ENCODE measurements at places on chromosomes 1 and 21. TPM values are rescaled to one million over a fixed set of nuclear protein-coding genes. Genes with fewer than 3 reads are reported as not detected.

The SFN gene
- total RNA-seq, result 630 TPM

The LZIC gene
- total RNA-seq, result 22.2 TPM

The FCRL6 gene
- not detected for total RNA-seq

The GSTM5 gene
- not detected for total RNA-seq

The CIART gene
- total RNA-seq, result 0.95 TPM

The MPL gene
- total RNA-seq, result not detected

The SLC9C2 gene
- total RNA-seq, result not detected

The ANKRD45 gene
- total RNA-seq, result not detected

The KLHDC7A gene
- 2.3 TPM for total RNA-seq

The BPNT1 gene
- total RNA-seq, result 18.1 TPM

The ESRRG gene
- not detected for total RNA-seq

The G0S2 gene
- total RNA-seq, result 4.0 TPM

The C8B gene
- total RNA-seq, result not detected

The FABP3 gene
- not detected for total RNA-seq

The HSD3B2 gene
- not detected for total RNA-seq

The VAV3 gene
- total RNA-seq, result 1.4 TPM

The GABRD gene
- total RNA-seq, result 0.19 TPM

The RPTN gene
- total RNA-seq, result 0.07 TPM

Data from A549 treated with ZK216348 at 1 μM for 4 hours (cell line).